ENCODE measurements at places on chromosomes 5 and 9. TPM values are rescaled to one million over a fixed set of nuclear protein-coding genes. Genes with fewer than 3 reads are reported as not detected.

Gene EPB41L4A
- polyA plus RNA-seq = 1.0 TPM

Gene CD274
- polyA plus RNA-seq = 3.3 TPM

Gene TUSC1
- 12.4 TPM for polyA plus RNA-seq

Gene ENTPD2
- 0.29 TPM for polyA plus RNA-seq

Gene IL7R
- polyA plus RNA-seq = 0.23 TPM

Gene HSPB3
- polyA plus RNA-seq = 97.0 TPM

Gene AFAP1L1
- 15.0 TPM for polyA plus RNA-seq

Gene KIAA0825
- 0.41 TPM for polyA plus RNA-seq

Gene SOWAHA
- not detected for polyA plus RNA-seq

Gene C1QTNF2
- 0.40 TPM for polyA plus RNA-seq

Gene SPINK7
- not detected for polyA plus RNA-seq

Gene DIMT1
- polyA plus RNA-seq = 27.5 TPM

Gene RIMOC1
- polyA plus RNA-seq = 6.8 TPM

Gene PRRX2
- 0.34 TPM for polyA plus RNA-seq

Gene ADAMTS6
- polyA plus RNA-seq = 0.17 TPM

Gene DNLZ
- 40.7 TPM for polyA plus RNA-seq

Gene ADAMTSL2
- polyA plus RNA-seq = 0.29 TPM
